ENCODE measurements at places on chromosomes 5 and 9. TPM values are rescaled to one million over a fixed set of nuclear protein-coding genes. Genes with fewer than 3 reads are reported as not detected.

BRINP1 gene
- under 0.01 TPM for total RNA-seq

PCDHGA9 gene
- 8.0 TPM for total RNA-seq

KCNIP1 gene
- not detected for total RNA-seq

NTRK2 gene
- 0.17 TPM for total RNA-seq
